ENCODE measurements at places on chromosomes 7 and 10.

DNA sequence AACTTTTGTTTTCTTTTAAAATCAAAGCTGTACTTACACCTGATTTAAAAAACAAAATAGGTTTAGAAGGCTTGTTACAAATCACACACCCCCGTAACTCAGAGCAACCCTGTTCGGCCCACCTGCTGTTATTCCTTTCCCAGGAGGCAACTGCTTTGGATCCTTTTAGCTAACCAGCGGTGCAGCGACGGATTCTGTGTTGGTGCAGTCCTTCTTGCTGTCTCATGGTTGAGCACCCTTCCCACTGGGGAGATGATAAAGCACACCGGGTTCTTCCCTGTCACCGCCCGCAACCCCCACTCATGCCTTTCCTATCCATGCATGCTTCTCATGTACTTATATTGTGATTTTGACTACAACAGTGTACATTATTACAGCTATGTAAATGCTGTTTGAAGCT lies 24.8 kb upstream of the MKI67 start:
- no peak for DNase-seq

GRCh38 chr10:43267811-43268210 lies 946 bp upstream of the RASGEF1A start:
- DNase-seq: no peak

- DNase-seq: no peak
Observed at GRCh38 chr7:73613954-73614735, 10.2 kb downstream of the MLXIPL start.

GRCh38 chr10:117486606-117487005 lies 55.9 kb upstream of the EMX2 start:
- DNase-seq: no peak

DNA sequence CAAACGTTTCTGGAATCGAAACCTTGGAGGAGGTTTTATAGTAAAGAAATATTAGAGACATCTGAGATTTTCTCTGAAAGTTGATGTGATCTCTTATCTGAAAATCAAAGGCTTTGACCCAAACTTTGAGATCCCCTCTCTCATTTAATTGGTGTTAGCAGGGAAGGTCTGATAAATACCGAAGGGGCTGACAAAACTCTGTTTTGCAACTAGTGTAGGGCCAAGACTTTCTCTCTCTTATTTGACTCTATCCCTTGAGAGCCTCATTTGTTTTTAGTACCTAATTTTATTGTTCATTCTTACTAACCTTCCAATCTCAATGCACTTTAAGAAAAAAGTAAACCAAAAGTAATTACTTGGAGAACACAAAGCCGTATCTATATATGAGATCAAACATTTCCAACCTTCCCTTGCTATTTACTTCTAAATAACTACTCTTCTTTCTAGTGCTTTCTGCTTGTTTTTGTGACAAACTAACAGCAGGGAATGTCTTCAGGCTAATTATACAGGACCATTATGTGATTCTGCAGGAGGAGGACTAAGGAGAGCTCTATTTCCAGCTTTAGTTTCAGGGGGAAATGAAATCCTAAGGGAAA lies 33.4 kb upstream of the NPVF start:
- DNase-seq: no peak

Data from skeletal muscle cell (primary cell).